ENCODE measurements at places on chromosomes 2 and 18.

DNA sequence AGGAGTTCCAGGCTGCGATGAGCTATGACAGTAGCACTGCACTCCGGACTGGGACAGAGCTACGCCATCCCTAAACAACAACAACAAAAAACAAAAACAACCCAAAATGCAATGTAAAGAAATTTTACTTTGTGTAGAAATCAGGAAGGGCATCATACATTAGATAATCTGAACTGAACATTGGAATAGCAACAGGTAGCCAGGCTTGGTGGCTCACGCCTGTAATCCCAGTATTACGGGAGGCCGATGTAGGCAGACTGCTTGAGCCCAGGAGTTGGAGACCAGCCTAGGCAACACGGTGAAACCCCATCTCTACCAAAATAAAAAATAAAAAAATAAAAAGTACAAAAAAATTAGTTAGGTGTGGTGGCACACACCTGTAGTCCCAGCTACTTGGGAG lies 2.1 kb upstream of the PNO1 start:
- DNase-seq: no peak

GRCh38 chr2:138107288-138107687 lies 143.0 kb downstream of the HNMT start:
- DNase-seq: no peak

DNA sequence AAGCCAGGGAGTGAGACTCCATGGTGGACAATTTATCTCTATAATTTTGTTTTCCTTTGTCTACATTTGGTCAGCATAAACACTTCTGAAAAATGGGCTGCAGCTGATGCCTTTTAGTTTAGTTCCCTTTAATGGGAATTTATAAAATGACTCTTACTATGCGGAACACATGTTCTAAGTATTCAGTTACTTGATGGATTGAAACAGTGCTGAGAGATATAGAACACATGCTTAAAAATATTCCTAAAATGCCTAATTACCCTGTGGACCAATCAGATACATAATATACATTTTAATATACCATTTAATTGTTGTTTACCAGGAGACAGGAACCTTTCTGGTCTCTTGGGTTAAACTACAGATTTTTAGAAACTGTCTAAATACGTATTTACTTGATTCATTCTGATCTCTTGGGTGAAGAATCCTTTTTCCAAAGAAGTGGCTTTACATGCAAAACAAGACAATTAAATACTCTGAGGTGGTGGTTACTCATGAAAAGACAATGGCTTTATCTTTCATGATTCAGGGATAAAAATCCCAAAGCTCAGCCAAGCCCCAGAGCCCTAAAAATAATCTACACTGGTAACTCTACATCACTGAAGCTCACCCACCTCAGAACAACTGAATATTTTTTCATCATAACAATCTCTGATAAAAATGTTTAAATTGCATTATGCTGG lies 128.1 kb upstream of the SERTAD2 start:
- DNase-seq: peak; percentile 71

DNA sequence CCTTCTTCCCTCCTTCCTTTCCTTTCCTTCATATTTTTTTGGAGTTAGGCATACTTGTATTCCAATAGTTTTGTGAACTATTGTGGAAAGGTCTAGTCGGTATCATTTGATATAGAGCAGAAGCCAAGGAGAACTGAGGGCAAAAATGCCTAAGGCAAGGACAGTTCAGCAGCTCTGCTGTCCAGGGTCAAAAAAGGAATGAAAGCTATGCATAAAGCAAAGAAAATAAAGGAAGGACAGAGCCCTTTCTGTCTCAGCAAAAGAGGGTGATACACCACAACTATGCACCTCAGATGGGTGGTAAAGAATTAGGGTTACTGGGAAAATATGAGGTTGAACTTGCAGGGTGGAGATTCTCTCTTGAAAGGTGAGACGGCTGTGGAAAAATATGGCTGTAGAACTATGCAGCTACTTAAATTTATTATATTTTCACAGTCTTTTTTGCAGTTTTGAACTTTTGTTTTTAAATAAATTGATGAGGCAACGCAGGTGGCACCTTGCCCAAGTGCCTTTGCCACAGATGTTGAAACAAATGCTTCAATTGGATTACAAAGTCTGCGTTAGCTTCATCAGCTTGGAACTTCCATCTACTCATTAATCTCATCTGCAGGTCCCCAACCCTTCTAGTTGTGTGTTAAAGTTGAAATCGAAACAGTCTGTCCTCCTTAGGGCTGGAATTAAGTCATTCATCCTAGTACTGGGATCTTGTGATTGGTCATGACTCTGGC lies 20.8 kb downstream of the LHCGR start:
- DNase-seq: no peak

DNA sequence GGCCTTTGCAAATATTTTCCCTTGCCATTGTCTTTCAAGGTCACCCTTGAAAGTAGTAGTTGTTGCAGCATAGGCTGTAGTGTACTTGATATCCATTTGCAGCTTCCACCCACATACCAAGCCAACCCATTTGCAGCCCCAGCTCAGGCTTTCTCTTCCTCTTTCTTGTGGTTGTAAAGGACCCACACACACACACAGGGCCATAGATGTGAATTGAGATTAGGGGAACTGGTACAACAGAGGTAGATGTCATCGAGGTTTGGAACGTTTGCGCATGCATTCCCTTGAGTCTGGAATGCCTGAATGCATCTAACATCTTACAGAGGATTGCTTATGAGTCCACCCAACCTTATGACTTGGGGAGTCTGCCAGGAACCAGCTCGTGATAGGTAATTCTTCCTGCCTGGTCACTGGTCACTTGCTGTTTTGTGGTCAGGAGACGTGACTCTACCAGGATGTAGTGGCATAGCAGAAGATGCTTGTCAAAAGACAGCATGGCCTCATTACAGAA lies 91.9 kb downstream of the MRPS9 start:
- DNase-seq: no peak

DNA sequence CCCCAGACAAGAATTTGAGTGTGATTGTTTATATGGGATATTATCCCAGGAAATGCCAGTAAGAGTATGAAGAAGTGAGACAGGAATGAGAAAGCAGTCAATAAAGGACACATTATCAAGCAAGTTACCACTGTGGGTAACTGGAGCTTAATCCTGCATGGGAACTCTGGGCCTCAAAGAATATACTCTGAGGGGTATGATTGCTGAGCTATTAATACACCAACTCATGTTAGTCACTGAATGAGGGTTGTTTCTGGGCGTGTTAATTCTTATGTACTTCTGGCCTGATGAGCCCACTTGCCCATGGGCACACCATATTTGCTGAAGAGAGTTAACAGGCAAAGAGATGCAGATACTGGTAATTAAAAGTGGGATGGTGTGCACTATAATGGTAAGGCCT lies 26.6 kb upstream of the PAIP2B start:
- DNase-seq: no peak

- DNase-seq: no peak
These were observed 807.8 kb upstream of the ACVR2A start for GRCh38 chr2:147037048-147037447.

All from fibroblast of skin of right biceps (primary cell).